ENCODE measurements at places on chromosomes 13 and 19.

- no peak for DNase-seq
These were observed 65.5 kb downstream of the ING1 start for GRCh38 chr13:110779022-110779421.

DNA sequence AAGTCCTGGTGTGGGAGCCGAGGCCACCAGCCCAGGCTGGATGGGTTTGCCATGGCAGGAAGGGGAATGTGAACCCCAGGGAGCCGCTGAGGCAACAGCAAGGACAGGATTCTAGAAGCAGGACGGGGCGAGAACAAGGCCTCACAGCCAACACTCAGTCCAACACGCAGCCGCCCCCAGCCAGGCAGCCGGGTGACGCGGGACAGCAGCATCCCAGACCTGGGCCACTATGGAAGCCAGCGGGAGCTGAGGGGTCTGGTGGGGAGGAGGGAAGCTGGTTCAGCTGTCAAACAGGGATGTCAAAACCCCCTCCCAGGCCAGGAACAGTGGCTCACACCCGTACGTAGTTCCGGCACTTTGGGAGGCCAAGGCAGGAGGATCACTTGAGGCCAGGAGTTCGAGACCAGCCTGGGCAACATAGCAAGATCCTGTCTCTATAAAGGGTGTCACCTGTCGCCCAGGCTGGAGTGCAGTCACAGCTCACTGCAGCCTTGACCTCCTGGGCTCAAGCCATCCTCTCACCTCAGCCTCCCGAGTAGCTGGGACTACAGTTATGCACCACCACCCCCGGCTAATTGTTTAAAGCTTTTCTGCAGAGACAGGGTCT is 6.8 kb downstream of the MEX3D start:
- no peak for DNase-seq

DNA sequence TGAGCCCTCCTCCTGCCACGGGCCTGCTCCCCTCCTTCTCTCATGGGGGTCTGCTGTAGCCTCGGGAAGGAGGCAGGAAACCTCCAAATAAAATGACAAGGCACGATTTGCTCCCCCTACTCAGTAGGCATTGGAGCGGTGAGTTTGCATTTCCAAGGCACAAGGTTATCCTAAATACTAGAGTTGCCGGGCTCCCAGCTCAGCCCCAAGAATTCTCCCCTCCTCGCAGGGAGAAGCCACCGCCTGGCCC is 1.5 kb downstream of the CEBPA start:
- DNase-seq: no peak

GRCh38 chr13:81138353-81138980 is 797.5 kb upstream of the SPRY2 start:
- no peak for DNase-seq

GRCh38 chr13:106989876-106990275 is 421.9 kb upstream of the ARGLU1 start:
- no peak for DNase-seq

GRCh38 chr19:39246951-39247669 is 1.5 kb downstream of the IFNL4 start:
- DNase-seq: peak; percentile 38

DNA sequence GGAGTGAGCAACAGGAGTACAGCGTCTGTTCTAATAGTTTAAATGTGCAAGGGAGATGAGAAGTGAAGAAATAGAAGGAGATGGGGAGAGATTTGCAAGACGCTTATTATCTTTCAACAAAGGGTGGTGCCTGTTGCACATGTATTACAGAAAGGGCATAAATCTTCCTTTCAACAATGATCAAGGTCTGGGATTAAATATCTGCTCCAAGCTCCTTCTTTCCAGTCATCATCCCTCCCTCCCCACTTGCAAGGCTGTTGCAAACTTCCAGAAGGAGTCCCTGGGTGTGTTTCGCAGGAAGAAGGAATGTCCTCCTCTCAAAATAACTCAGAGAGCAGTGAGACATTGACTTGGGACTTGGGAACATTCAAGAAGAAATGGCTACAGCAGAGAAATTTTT is 63.5 kb upstream of the MYCBP2 start:
- no peak for DNase-seq

GRCh38 chr19:347946-348861 is 3.6 kb upstream of the MIER2 start:
- DNase-seq: no peak

GRCh38 chr13:113832205-113832604 is 31.7 kb downstream of the GAS6 start:
- DNase-seq: no peak
